ENCODE measurements at places on chromosomes 16 and 17. TPM values are rescaled to one million over a fixed set of nuclear protein-coding genes. Genes with fewer than 3 reads are reported as not detected.

Gene PDILT
- total RNA-seq, result not detected

Gene MYO15B
- 117 TPM for total RNA-seq

Gene NOG
- 4.8 TPM for total RNA-seq

Gene TPSD1
- not detected for total RNA-seq

Gene CES1
- total RNA-seq, result 0.89 TPM

Gene CAMKK1
- total RNA-seq, result 3.2 TPM

Gene AXIN2
- total RNA-seq, result 17.9 TPM

Data from CD4-positive, CD25-positive, alpha-beta regulatory T cell (primary cell).